ENCODE measurements at places on chromosomes 11 and 22.

GRCh38 chr22:24500277-24500820 is 5.2 kb downstream of the UPB1 start:
- no peak for DNase-seq

DNA sequence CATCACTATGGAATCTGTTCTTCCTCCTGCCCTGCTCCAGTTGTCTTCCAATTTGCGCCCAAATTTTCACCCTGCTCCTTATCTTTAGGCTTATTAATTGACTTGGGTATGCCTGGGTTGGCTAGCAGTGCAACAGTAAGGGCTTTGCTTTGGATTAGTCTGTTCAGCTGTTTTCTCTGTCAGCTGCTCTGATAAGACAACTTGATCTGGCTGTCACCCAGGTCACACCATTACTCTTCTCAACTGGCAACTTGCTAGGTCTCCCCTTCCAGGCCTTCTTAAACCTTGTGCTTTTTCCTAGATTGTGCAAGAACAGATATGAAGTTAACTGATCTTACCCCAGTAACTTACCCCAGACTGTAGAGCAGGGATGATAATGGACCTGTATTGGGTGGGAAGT is 357.8 kb upstream of the LARGE1 start:
- no peak for DNase-seq

DNA sequence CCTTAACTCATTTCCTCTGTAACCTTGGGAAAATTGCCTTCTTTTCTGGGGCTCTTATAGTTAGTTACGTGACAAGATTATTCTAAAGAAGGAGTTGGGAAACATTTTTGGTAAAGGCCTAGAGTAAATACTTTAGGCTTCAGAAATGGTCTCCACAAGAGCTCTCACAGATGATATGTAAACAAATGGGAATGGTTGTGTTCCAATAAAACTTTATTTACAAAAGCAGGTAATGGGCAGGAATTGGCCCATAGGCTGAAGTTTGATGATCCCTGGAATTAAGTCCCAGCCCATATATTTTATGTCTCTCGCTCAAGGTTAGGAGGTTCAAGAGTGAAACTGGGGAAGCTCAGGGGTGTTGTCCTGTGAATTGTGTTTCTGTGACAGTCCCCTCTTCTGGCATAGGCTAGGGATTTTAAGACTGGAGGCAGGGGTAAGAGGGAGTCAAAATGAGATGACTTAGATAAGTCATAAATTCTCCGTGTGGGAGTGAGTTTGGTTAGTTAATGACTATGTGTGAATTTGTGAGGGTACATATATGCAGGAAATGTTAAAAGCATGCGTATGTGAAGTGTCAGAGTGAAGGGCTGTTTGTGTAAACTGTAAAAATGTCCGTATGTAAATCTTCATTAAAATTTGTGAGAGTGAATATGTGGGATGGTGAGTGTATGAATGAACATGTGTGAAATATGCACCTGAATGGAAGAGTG is 7.4 kb upstream of the OR52B4 start:
- no peak for DNase-seq

DNA sequence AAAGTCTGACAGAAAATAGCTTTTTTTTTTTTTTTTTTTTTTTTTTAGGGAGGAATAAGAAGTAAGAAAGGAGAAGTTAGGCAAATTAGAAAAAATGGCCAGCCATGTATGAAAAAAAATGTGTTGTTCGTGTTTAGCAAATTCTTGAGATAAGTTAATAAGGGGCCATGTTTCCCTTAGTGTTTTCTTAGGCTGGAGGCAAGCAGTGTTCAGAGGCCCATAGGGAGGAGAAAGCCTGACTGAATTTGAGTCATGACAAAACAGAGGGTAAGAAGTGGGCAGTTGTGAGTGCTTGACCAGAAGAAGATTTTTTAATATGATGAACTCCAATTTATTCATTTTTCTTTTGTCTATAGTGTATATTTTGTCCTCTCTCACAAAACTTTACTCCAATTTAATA is 766.4 kb downstream of the FAM181B start:
- no peak for DNase-seq

DNA sequence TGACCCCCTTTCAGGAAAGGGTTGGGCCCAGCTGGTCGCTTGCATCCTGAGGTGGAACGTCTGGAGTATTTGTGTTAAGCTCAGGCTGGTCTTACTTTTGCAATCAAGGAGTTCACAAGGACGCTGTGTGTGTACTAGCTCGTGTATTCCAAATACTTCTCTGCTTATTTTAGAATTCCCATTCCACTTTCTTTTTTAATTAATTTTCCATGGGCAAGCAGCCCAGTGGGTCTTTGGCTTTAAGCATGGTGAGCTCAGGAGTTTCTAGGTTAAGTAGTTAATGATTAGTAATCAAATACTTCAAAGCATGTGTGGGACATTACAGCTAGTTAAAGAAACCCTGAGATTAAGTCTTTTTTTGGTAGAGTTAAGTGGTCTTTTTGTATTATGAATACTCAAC is 68.6 kb downstream of the CSNK2A3 start:
- DNase-seq = no peak

- DNase-seq = no peak
Measured at GRCh38 chr11:74735365-74735928, 4.2 kb upstream of the CHRDL2 start.

DNA sequence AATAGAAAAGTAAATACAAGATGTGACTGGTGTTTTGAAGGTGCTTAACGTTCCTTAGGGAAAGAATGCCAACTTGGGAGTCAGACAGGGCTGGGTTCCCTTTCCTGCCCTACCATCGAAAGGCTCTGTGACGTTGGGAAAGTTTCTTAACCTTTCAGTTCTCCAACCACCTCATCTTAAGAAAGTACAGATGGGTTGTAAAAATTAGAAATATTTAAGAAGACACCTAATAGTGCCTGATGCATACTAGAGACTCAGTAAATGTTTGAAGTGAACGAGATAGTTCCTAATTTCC is 1.1 kb downstream of the GTPBP1 start:
- DNase-seq = no peak

DNA sequence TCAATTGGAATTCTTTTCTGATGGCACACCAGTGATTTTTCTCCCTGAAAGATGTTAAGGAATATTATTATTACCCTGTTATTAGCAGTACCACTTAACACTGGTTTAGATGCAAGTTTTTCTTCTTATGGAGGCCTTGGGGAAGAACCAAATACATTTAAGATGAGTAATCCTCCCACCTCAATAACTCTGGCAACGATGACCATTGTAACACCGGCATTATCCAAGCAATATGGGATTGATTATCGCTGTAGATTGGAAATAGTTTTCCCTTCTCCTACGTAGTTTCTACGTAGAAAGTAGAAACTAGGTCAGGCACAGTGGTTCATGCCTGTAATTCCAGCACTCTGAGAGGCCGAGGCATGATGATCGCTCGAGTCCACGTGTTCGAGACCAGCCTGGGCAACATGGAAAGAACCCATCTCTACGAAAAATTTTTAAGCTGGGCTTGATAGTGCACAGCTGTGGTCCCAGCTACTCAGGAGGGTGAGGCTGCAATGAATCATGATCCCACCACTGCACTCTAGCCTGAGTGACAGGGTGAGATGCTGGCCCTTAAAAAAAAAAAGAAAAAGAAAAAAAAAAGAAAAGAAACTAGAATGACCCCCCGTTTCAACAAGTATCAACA is 45.5 kb downstream of the PACSIN2 start:
- DNase-seq = peak; percentile 85

GRCh38 chr22:30245985-30246813 is at the start of gene LIF:
LIF (minus strand) TSS chr22:30246759; CDS start chr22:30246695, 64 bp downstream.
- DNase-seq = peak; percentile 86

All from iris pigment epithelial cell (primary cell).